ENCODE measurements at places on chromosomes 2 and 18.

DNA sequence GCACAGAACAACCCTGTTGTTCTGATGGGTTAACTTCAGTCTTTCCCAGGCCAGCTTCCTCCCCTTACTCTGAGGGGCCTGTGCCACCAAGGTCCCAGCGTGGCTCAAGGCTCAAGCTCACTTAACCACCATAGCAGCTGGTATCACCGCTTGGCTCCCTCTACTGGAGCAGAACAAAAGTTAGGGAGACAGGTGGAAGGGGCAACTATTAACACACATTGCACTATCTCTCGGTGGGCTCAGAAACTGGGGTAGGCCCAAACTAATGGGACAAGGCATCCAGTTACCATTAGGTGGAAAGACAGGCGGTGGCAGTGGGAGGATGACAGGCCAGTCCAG, 88.7 kb upstream of the ATL2 start:
- DNase-seq: no peak

- no peak for DNase-seq
Observed at GRCh38 chr2:151819920-151820319, 8.3 kb downstream of the ARL5A start.

DNA sequence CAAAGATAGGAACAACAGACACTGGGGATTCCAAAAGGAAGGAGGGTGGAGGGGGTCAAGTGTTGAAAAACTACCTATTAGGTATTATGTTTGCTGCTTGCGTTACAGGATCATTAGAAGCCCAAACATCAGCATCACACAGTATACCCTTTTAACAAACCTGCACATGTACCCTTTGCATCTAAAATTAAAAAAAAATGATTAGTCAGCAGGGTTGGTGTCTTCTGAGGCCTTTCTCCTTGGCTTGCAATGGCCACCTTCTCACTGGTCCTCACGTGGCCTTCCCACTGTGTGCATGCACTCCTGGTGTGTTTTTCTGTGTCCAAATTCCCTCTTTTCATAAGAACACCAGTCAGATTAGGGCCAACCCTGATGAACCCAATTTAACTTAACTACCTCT, 5.6 kb upstream of the IMPA2 start:
- DNase-seq: no peak

DNA sequence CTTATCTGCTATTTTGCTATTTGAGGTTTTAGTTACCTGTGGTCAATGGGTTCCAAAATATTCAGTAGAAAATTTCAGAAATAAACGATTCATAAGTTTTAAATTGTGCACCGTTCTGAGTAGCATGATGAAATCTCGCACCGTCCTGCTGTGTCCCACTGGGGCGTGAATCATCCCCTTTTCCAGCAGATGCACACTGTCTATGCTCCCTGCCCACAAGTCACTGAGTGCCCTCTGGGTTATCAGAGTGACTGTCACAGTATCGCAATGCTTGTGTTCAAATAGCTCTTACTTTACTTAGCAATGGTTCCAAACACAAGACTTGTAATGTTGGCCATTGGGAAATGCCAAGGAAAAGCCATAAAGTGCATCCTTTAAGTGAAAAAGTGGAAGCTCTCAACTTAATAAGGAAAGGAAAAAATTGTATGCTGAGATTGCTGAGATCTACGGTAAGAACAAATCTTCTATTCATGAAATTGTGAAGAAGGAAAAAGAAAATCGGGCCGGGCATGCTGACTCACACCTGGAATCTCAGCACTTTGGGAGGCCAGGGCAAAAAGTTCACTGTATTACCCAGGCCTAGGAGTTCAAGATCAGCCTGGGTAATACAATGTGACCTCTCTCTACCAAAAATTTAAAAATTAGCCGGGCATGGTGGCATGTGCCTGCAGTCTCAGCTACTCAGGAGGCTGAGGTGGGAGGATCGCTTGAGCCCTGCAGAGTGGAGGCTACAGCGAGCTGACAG, 13.3 kb downstream of the COL4A3 start:
- DNase-seq: no peak

GRCh38 chr18:79323471-79323870, 72.3 kb upstream of the NFATC1 start:
- no peak for DNase-seq

- DNase-seq: no peak
Observed at GRCh38 chr2:241801611-241802420, 7.2 kb upstream of the NEU4 start.

DNA sequence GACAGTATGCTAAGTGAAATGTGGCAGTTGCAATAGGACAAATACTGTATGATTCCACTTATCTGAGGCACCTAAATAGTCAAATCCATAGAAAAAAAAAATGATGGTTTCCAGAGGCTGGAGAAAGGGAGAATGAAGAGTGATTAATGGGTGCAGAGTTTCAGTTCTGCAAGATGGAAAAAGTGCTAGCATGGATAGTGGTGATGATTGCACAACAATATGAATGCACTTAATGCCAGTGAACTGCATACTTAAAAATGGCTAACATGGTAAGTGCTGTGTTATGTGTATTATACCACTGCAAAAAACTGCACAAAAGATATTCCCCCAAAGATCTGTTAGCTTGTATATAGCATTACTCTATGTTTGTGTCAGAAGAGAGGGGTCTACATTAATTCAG, 185.4 kb downstream of the INHBB start:
- no peak for DNase-seq

DNA sequence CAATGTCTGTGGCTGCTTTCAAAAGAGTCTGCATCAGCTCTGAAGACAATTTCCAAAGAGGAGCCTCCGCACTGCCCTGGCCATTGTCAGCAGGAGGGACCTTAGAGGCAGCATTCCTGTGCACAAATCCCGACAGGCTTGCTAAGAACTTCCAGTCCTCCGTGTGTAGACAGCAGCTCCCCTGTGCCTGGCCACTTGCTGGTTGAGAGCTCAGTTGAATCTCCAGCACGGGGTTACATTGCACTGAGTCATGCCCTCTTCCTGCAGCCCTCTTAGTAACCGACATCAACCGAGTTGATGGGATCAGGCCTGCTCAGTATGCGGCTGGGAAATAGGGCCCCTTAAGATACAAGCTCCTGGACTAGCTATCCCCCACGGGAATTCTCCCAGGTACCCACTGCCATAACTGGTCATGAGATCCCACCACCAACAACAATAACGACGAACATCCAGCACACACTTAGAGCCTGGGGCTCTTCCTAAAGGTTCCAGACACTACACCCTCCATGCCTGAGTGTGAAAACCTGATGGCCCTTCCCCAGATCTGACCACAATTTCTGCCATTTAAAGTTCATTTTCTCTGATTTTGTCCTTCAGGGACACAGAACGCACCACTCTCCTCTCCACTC, 12.0 kb downstream of the ATP6V1B1 start:
- no peak for DNase-seq

DNA sequence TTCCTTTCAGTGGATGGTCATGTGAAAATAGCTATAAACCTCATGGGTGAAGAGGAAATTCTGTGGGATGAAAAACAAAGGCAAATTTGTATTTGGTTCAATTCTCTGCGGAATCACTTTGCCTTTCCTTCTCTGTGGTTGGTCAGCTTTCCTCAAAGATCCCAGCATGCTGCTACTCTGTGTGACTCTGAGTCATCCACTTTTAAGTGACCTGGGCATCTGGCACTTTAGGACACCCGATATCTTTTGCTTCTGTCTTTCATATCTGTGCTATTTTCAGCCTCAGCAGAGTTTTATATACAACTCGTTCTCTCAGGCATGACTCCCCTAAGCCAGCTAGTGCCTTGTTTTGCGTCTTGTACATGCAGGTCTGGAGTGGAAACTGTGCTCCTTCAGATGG, 217.0 kb upstream of the PIEZO2 start:
- DNase-seq: no peak

GRCh38 chr2:234309431-234309830, 187.4 kb downstream of the ARL4C start:
- no peak for DNase-seq

GRCh38 chr2:38665854-38666555, at the start of gene GALM:
Gene GALM, plus strand, starts transcription at chr2:38666114. Its CDS starts 48 bp downstream, at chr2:38666162.
- DNase-seq: peak; percentile 71

DNA sequence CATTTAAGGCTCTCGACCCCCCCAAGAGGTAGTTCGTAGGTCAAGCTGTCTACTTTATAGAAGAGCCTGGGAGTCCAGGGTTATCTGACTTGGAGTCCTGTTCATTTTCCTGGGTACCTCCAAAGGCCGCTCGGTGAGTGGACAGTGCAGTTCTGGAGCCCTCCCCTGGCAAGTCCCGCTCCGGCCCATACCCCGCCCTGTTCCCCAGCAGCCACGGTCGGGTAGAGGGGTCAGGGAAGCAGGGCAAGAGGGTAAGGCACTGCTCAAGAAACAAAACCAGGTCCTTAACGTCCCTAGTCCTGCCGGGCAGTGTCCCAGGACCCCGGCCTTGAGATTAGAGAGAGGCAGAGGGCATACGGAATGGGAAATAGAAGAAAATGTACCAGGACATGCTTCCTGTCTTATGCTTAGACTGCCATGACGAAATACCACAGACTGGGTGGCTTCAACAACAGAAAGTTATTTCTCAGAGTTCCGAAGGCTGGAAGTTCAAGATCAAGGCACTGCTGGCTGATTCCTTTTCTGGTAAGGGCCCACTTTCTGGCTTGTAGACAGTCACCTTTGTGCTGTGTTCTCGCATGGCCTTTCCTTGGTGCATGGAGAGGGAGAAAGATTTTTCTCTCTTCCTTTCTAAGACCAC, 5.4 kb upstream of the HPCAL1 start:
- no peak for DNase-seq

DNA sequence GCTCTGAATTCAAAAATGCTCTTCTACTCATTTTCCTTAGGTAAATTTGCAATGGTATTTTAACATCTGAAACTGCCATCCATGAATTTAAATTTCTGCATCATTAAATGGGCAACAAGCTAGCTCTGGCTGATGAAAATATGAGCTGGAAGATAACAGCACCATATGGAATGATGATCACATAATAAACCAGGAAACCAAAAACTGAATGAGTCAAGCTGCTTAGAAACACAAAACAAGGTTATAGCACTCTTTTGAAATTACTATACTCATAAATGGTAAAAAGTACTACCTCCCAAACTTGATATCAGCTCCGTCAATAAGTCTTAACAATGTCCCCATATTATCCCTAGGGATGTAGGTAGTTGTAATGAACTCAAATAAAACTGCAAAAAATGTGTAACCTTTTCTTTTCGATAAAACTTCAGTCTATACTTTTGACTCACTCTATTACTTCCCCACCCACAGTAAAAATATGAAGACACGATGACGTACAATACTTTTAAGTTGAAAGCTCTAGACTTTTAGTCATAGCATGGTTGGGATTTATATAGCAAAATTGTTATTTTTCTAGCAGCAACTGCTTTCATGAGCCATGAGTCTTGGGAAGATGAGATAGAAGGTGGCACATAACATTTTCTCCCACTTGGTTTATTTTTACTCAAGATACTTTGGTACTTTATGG, 396.7 kb downstream of the CDH2 start:
- no peak for DNase-seq

DNA sequence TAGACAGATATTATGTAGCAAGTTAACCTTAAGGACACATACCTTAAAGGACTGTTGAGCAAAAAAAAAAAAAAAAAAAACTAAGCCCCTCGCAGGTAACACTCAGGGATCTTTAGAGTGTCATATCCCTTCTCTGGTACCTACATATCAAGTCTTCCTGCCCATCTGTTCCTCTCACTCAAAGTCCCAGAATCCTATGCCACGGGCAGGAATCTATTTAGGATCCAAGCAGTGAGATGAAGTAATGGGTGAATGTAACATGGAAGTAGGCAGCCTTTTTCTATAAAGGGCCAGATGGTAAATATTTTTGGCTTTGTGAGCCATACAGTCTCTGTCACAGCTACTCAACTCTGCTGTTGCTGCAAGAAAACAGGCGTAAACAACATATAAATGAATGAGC, 496.7 kb downstream of the STK39 start:
- DNase-seq: no peak

GRCh38 chr18:29123706-29124530, 947.0 kb upstream of the CDH2 start:
- no peak for DNase-seq

- DNase-seq: no peak
Observed at GRCh38 chr2:206176121-206176520, 16.4 kb downstream of the EEF1B2 start.

DNA sequence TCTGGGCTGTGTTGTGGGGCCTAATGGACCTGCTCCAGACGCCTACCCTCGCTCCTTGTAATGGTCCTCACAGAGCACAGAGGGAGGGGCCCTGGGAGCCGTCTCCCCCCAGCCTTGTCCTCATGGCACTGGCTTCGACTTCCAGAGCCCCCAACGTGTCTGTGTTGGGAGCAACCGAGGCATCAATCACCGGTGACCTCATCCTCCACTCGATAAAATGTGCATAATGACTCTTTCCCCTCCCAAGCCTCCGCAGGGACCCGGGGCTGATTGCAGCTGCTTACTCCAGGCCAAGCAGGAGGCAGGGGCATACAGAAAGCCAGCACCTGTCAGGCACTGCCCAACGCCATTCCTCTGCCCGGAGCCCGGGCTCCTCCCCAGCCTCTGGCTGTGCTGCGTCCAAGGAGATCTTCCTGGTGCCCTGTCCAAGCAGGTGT, 271.7 kb downstream of the NDUFA10 start:
- no peak for DNase-seq

- DNase-seq: no peak
Observed at GRCh38 chr2:155033652-155034051, 335.2 kb downstream of the KCNJ3 start.

GRCh38 chr2:113707106-113707505, 49.3 kb downstream of the SLC35F5 start:
- DNase-seq: no peak

DNA sequence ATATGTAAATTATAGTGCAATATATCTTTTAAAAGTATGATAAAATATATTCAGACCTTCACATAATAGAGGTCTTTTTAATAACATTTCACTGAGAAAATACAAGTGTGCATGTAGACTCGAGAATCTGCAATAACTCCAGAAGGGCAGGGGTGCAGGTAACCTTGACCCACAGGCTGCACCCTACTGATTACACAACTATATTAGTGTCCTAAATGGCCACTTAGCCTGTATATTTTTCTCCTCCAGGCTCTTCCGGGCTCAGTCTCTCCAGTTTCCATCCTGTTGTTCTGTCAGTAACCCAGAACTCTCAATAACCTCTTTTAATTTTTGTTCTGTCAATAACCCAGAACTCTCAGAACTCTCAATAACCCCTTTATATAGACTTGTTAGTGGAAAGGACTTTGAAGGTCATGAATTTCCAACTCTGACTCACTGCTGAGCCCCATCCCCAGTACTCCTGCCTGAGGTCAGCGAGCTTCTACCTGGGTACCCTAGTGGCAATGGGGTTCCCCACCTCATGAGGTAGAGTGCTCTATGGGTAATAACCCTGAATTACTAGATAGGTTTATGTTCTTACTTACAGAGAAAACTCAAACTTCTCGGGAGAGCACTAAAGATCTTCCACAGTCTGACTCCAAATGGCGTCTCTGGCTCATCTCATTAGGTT, 8.4 kb upstream of the TTR start:
- no peak for DNase-seq

Data from activated naive CD4-positive, alpha-beta T cell treated with Interleukin-2 at 50 U/mL for 16 hours (primary cell).